ENCODE measurements at places on chromosomes 12 and 14.

DNA sequence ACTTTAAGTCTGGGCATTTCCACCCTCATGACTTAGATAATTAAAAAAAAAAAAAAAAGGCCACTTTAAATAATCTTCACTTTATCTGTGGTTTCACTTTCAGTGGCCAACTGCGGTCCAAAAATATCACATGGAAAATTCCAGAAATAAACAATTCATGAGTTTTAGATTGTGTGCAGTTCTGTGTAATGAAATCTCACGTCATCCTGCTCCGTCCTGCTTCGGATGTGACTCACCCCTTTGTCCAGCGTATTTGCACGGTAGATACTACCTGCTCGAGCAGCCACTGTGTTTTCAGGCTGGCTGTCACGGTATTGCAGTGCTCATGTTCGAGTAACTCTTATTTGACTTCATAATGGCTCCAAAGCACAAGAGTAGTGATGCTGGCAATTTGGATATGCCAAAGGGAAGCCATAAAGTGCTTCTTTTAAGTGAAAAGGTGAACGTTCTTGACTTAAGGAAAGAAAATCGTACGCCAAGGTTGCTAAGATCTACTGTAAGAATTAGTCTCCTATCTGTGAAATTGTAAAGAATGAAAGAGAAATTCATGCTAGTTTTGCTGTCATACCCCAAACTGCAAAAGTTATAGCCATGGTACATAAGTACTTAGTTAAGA, 2.4 kb downstream of the E2F7 start:
- DNase-seq: no peak

DNA sequence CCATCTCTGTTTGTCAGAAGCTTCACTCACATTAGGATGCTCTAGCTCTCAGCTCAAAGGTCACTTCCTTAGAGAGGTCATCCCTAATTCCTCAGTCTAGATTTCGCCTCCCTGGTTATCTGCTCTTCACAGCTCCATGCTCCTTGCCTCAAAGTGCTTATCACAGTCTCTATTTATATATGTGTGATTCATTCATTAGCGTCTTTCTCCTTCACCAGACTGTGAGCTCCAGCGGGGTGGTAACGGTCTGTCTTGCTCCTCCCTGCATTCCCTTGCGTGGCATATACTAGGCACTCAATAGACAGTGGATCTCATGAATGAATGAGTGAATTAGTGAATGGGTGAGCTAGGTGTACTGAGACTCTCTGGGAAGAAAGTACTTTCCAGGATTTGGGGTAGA, 6.9 kb downstream of the SYNDIG1L start:
- DNase-seq: no peak

DNA sequence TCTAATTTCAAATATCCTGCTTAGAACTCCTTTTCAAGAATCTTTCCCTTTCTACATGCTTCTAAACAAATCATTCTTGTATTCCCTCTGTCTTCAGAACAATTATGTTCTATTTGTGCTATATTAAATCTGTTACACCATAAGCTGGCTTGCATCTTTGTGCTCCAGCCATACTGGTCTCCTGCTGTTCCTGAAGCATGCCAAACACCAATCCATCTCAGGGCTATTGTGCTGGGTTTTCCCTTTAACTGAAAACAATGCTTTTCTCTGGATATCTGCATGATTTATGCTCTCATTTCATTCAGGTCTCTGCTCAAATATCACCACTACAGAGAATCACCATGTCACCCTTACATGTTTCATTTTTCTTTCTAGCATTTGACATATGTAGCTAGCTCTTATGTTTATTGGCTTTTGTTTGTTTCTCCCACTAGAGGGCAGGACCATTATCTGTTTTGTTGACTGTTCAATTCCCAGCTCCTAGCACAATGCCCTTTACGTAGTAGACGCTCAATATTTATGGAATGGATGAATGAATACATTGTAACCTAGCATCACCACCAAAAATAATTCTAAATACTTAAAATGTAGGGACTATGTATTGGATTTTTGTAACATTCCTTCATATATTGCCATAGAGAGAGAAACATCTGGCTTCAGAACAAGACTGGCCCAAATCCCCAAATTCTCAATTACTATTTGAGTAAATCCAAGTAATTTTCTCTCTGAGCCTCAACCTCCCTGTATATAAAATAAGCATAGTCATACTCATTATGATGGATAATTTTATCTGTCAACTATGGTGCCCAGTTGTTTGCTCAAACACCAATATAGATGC, 302.0 kb upstream of the SYT1 start:
- DNase-seq: no peak

DNA sequence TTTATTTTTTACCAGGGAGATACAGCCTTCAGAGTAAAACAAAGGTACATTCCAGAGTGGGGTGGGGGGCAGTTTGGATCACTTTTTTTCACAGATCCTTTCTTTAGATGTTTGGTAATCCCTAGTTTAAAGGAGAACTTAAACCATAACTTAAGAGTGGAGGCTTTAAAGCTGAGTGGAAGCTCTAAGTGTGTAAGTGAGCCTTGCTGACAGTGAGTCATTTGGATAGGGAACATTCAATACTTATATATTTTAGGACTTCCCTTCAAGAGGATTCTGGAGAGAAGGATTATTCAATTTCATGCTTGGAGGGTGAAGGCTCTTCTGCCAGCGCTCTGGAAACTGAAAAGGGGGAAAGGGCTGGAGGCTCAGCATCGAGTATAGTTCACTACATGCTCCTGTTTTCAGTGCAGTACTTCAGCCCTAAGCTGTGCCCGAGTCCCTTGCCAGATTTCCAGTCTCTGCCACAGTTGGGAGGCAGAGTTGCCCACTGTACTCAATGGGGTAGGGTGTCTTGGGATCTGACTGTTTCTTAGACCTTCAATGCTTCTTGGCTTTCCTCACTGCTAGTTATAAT, 8.4 kb downstream of the PRKAG1 start:
- DNase-seq: no peak

GRCh38 chr12:56297400-56297799, 2.7 kb downstream of the CS start:
- DNase-seq: no peak

GRCh38 chr14:99255621-99256482, 16.1 kb downstream of the BCL11B start:
- DNase-seq: no peak

GRCh38 chr12:7602277-7602676, 63.4 kb downstream of the APOBEC1 start:
- no peak for DNase-seq

DNA sequence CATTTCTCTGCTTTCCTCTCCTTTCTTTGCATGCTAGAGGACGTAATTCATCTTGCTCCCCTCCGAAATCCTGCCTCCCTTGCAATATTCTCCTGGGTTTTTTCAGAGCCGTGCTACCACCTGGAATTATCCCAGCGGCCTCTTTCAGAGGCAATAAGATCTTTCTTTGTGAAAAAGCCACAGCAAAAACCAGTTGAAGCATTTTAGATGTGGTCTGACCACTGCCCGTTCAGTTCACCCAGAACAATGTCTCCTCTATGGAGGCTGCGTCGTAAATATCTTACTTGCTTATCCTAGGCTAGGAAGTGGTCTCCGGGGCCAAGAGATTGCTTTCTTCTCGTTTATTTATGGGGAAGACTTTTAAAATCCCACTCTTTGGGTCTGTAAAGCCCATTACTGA, 85.8 kb downstream of the TBX5 start:
- no peak for DNase-seq

DNA sequence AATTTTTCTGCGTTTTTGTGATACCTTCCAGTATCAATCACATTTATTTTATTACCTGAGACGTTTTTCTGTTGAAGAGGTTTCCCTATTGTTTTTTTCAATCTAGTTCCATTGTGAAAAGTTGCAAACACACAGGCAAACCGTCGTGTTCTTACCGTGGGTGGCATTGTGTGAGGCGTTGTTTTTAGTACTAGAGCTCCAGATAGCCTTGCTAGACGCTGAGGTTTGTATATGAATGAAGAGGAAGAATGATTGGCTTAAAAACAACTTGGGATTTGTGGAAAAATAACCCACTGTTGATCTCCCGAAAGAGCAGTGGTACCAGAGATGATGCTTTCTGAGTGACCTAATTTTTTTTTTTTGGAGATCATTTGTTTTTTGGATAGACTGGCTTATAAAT, 1.0 kb downstream of the SOCS4 start:
- DNase-seq: no peak

DNA sequence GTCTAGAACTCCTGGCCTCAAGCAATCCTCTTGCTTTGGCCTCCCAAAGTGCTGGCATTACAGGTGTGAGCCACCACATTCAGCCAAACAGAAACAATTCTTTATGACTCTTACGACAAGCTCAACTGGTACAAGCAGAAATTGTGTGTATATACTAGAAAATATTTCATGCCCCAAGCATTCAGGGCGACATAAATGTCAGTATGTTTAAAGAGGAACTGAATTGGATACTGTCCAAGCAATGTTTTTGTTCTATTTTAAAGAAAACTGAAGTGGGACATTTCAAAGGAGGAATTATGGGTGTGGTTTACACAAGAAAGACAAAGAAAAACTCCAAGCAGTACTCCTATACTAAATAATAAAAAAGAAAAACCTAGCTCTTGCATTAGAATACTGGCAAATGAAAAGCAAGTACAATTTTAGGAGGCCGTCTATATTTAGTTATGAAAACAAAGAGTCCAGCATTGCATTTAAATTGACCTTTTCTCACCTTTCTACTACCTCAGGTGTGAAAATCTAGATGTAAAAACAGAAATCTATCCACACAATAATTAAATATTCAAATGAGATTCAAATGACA, 48.9 kb downstream of the PPP1R12A start:
- no peak for DNase-seq

DNA sequence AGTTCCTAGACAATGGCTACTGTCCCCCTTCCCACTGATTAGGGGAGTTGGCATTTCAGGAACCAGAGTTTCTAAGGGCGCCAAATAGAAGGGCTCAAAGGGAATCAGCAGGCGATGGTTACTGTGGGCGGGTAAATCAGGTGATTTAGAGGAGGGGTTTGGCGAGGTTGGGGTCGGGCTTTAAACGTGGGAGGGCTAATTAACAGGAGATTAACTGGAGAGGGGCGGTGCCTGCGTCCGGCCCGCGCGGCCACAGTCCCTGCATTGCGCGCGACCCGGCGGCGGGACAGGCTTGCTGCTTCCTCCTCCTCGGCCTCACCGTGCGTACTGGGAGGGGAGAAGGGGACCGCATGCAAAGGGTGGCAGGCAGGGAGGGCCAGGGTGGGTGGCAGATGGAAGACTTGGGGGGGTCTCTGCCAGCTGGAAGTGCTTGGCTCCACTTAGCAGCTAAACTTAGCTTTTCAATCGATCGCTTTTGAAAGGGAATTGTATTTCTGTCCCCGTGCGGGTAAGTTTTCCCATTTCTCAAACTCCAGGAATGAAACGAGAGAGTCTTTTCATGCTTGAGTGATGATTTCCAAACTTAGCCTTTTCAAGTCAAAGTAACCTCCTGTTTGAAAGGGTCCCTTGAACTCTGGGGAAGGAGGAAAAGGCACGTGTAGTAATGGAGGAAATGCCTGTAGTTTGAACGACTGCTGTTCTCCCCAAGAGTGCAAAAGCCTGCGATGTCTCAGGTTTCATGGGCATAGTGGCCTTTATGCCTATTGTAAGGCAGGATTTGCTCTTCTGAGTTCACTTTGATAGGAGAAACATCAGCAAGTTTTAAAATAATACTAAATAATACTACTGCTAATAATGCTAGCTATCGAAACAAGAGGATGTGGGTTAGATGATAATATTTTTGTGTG, at the start of gene MGST1:
Gene MGST1 (plus strand): TSS at position 255 of the 908 bp plus-strand sequence. CDS start 6,608 bp downstream, outside the sequence.
- peak; percentile 30 for DNase-seq

DNA sequence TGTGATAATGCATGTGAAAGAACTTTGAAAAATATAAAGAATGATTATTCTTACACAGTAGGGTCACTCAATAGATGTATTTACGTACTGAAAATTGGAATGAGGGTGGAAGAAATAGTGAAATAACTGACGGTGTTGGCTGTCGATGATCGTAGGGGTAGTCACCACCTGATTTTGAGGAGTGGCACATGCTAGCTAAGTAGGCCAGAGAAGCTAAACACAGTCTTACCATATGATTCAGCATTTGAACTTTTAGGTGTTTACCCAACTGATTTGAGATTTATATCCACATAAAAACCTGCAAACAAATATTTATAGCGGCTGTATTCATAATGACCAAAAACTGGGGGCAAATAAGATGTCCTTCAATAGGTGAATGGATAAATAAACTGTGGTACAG, 47.6 kb upstream of the HIF1A start:
- no peak for DNase-seq

DNA sequence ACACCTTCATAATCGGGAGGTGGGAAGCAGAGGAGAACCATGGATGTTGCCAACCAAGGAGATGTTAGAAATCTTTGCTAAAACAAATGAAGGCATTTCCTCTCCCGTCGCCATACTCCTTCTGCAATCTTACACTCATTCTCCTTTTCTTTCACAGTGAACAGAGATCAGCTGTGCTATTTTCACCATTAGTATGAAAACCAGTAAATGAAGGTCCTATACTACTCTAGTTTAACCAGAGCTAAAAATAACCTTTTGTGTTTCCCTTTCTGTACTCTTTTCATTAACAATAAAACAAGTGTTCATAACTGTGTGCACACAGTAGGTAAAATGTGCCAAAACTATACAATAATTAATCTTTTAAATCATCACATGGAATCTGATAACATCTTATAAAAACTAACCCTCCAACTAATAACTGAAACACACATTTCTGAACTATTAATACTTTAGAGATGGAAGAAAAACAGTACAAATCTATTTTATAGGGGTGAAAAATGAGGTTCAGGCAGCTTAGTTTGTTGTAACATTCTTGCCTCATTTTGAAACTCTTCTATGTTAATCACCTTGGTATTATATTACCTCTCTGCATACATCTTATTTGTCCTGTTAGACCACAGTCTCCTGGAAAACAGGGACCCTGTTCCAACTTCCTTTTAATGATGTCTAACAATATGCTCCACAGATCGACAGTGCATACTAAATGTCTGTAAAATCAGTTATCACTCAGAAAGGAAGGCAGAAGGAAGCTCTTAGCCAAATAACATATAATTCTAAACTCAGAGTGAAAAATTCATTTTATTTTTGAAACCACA, 69.5 kb downstream of the SPPL3 start:
- DNase-seq: no peak

DNA sequence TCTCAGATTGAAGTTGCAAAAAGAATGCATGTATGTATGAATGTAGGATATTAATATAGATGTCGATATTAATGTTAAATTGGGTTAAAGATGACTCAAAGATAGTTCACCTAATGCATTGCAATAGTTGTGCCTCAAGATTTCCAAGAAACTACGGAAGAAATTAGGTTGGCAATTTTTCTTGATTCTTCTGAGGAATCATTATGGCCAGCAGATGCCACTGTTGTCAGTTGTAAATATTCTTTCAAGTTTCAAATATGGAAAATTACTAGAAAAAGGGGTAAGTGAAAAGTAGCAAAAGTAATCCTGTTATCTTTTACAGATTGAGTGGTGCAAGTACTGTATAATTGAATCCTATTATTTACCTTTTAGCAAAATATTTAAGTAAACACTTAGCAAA, 202.1 kb downstream of the ADAMTS20 start:
- DNase-seq: no peak

DNA sequence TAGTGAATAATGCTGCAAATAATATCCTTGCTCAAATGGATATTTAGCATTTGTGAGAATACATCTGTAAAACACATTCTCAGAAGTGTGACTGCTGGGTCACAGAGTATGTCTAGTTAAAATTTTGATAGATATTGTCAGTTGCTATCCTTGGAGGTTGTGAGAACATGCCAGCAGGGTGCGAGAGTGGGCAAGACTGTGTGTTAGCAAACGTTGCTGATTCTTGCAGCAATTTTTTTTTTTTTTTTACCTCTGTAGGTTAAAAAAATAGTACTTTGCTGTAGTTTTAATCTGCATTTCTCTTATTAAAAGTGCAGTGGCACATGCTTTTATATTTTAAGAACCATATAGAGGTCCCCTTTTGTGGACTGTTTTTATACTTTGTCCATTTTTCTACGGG, 4.5 kb upstream of the NYNRIN start:
- no peak for DNase-seq
